ENCODE measurements at places on chromosomes 11 and 22. TPM values are rescaled to one million over a fixed set of nuclear protein-coding genes. Genes with fewer than 3 reads are reported as not detected.

- DNase-seq, result no peak
Observed at GRCh38 chr11:28250192-28250591, 142.0 kb downstream of the METTL15 start.

Gene CNIH2
- polyA plus RNA-seq, result 4.9 TPM

- DNase-seq, result no peak
Observed at GRCh38 chr11:120031156-120031555, 106.8 kb downstream of the TRIM29 start.

GRCh38 chr11:86261328-86261727, 16.8 kb downstream of the EED start:
- no peak for DNase-seq

GRCh38 chr11:60345489-60345888, 18.4 kb downstream of the MS4A6E start:
- no peak for DNase-seq

Gene OR51B5
- polyA plus RNA-seq, result 0.92 TPM

DNA sequence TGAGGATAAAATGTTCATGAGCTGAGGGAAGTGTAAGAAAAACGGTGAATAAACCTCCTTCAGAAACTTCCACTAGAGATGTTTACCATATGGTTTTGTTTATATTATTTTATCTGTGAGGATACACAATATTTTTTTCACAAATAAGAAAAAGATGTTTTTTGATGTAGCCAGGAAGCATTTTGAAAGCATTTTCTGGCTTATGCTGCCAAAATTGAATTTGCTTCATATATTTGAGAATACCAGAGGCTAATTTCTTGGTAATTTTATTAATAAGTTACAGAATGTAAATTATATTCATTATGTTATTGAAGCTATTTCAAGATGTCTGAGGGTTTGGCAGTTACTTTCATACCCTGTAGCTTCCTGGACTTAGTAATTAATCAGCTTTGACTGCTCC, 686.6 kb downstream of the LUZP2 start:
- DNase-seq, result no peak

Gene TMEM258
- 213 TPM for polyA plus RNA-seq

Gene SAA4
- not detected for polyA plus RNA-seq

Gene TMPRSS6
- polyA plus RNA-seq, result 0.63 TPM

- DNase-seq, result no peak
Observed at GRCh38 chr11:61892085-61892370, 683 bp upstream of the FADS3 start.

DNA sequence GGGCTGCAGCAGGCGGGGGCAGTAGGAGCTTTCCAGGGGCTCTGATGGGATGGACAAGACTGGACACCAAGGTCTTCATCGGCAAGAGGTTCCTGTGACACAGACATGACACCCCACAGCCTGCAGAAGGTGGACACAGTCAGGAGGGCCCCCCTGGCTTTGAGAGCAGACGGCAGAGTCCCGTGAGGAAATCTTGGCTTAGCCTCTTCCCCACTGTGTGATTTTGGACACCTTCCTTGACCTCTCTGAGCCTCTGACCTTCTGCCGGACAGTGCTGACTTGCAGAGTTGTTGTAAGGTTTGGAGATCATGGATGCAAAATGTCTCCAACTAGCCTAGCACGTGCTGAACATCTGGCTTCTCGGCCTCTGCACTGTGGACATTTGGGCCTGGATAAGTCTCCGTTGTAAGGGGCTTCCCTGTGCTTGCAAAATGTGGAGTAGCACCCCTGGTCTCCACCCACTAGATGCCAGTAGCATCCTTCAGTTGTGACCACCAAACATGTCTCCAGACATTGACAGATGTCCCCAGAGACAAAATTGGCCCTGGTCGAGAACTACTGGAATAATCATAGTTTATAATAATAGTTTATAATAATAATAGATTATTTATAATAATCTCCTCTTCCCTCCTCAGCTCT, 54.6 kb downstream of the MCM5 start:
- no peak for DNase-seq

Gene KRTAP5-11
- not detected for polyA plus RNA-seq

DNA sequence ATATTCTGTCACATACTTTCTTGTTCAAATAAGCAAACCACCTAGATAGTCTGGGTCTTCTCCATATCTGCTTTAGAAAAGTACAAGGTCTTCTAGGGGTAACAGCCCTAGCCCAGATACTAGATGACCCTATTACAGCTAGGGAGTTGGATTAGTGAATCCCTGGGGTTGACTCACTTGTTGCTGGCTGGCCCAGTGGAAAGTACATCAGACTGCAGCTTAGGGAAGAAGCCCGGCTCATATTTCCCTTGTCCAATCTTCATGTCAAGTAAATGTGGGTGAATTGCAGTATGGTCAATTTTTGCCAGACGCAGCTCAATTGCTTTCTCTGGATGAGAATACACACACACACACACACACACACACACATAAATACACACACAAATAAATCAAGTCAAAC, 79.1 kb upstream of the SCUBE2 start:
- DNase-seq, result no peak

Gene ADAMTS15
- polyA plus RNA-seq, result 60.3 TPM

DNA sequence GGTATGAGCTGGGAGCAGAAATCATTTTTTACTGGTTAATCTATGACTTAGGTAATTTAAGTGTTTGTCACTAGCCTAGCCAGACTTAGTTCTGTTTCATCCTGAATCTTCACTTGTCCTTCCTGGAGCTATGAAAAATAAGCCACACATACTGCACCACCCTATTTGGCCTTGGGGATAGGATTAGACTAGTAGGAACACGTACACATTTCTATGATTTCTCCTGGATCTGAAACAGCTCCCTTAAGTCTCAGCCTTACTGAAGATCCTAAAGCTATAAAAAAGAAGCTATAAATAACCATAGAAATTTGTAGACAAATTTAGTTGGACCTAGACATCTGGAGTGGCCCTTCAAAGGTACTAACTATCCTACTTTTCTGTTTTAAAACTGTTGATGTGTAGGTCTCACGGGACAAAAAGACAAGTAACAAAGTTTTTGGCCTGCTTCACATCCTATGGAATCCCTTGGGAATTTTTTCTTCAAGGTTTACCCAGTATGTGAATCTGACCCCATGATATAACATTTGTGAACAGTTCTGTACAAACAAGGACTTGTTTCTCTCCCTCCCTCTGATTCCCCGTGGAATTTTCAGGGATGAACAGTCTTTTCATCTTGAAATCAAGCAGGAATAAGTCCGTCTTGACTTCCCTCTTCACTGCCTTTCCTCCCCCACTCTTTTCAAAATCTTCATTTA, 275.0 kb downstream of the FAM76B start:
- DNase-seq, result no peak

Data from left renal cortex interstitium (tissue), 4 donors.